Activated CD4-positive, alpha-beta T cell treated with anti-CD3 and anti-CD28 coated beads, Interleukin-2, Interleukin-6, amounts not matched to agents 100 ng/mL and 50 ng/mL, durations not matched to agents 16 hours and 8 hours (primary cell): ENCODE measurements at places on chromosomes 6 and 20.

DNA sequence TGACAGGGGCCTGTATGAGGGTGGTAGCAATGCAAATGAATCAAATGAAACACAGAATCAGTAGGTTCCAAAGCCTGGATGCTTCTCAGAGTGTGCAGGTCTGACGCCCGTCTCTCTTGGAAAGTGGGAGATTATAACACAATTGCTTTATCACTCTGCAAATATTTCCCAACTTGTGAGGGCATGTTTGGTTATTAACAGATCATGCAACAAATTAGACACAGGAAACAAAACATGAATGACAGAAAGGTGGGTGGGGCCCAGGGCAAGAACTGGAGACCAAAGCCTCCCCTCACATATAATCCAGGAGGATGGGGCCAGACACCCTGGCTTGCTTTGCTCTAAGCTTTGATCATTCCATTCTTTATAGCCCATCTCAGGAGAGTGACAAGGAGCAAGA, 108.6 kb upstream of the MRPS10 start:
- DNase-seq, result no peak

- no peak for DNase-seq
Measured at GRCh38 chr20:61666471-61666832, 399.2 kb downstream of the TAF4 start.

GRCh38 chr6:11637266-11637665, 99.7 kb downstream of the TMEM170B start:
- no peak for DNase-seq

DNA sequence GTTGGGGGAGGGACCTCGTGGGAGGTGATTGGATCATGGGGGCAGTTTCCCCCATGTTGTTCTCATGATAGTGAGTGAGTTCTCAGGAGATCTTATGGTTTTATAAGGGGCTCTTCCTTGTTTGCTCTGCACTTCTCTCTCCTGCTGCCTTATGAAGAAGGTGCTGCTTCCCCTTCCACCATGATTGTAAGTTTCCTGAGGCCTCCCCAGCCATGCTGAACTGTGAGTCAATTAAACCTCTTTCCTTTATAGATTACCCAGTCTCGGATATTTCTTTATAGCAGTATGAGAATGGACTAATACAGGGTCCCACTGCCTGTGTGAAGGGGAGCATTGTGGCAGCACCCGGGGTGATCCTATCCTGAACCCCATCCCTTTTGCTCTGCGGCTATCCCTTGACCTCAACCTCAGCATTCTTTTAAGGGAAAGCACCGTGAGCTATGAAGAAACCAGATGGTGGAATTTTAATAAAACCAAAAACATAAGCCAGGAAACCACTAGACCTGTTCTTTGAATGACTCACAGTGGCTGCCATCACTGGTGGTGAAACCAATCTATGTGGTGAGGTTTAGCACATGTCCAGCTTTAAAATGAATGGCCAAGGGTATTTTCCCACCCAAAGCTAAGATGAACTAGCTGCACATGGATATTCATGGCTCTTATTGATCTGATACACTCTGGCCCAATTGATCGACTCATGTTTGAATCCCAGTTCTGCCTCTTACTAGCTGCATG, 62.2 kb downstream of the ZDHHC14 start:
- DNase-seq, result peak; percentile 76

GRCh38 chr20:58054780-58055373, 173.6 kb downstream of the ANKRD60 start:
- DNase-seq, result no peak
